Right cardiac atrium (tissue), 5 donors: ENCODE measurements at places on chromosomes 1 and 21. TPM values are rescaled to one million over a fixed set of nuclear protein-coding genes. Genes with fewer than 3 reads are reported as not detected.

Gene S100A8
- total RNA-seq, result 64.0 TPM

Gene LRRC53
- not detected for total RNA-seq

Gene OR2AK2
- not detected for total RNA-seq

Gene NBPF10
- total RNA-seq, result 1.3 TPM
